ENCODE measurements at places on chromosomes 5 and 9.

GRCh38 chr9:114216976-114217375 lies 61.6 kb downstream of the COL27A1 start:
- DNase-seq, result no peak

DNA sequence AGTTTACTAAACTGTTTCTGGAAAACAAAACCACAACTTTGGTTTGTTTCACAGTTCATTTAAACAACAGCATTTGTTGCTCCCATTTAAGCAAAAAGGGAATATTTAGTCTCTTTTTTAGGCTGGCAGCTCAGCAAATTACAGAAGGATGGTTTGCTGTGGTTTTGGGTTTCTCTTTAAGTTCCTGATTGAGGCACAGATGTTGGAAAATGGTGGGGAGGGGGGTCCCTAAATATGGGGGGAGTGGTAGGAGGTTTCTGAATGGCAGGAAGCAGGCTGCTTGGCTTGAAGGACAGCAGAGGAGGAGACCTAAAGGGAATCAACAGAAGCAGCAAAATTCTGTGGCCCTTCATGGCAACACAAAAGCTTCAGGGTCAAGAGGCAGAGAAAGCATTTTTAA lies 263.4 kb downstream of the ZSWIM6 start:
- no peak for DNase-seq

GRCh38 chr5:147348046-147348445 lies 113.2 kb downstream of the STK32A start:
- DNase-seq, result no peak

DNA sequence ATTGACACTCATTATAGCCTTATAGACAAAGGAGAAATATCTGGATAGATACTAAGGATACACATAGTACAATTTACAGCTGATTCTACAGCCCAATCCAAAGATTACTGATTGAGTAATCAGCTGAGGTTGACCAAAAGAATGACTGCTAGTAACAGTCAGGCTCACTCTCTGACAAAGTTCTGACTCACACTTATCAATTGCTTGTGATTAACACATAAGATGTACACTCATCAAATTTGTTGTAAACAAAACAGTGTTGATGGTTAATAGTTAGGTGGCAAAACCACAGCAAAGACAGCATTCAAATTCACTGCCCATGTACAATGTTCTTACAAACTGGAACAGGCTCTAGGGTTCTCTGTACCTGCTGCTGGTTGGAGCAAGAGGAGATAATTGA lies 422.7 kb downstream of the TLE1 start:
- DNase-seq, result no peak

DNA sequence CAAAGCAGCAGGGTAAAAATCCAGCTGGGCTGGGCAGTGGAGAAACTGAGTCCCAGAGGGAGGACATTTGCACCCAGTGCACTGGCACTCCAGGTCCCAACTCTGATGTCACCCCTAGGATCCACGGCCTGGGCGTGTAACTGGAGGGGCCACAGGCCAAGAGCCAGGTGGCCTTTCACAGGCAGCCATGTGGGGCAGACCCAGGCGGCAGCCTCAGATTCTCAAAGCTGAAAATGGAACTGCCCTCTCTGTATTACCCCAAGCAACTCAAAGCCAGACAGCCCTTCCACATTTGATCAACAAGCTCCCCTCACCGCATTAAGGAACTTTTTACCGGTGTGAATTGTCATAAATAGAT lies 46.7 kb downstream of the RASGEF1C start:
- no peak for DNase-seq

DNA sequence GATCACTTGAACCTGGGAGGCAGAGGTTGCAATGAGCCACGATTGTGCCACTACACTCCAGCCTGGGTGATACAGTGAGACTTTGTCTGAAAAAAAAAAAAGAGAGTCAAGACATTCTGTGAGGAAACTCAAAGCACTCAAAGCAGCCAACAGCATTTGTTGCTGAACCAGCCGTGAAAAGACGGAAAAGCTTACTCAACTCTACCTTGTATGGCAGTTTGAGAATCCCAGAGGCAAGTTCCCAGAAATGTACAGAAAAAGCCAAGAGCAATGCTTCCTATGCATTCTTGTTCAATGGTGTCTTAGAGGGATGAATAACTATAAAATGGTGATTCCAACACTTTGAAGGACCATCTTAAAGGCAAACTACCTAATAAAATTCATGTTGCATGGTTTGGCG lies 170.2 kb downstream of the HSD17B3 start:
- DNase-seq, result no peak

- DNase-seq, result no peak
These were observed 131.3 kb downstream of the DOCK2 start for GRCh38 chr5:169768416-169768815.

GRCh38 chr9:8860086-8860485 lies 1060.5 kb upstream of the DMAC1 start:
- DNase-seq, result no peak

GRCh38 chr9:72590824-72591223 lies 69.4 kb downstream of the TMC1 start:
- DNase-seq, result no peak

DNA sequence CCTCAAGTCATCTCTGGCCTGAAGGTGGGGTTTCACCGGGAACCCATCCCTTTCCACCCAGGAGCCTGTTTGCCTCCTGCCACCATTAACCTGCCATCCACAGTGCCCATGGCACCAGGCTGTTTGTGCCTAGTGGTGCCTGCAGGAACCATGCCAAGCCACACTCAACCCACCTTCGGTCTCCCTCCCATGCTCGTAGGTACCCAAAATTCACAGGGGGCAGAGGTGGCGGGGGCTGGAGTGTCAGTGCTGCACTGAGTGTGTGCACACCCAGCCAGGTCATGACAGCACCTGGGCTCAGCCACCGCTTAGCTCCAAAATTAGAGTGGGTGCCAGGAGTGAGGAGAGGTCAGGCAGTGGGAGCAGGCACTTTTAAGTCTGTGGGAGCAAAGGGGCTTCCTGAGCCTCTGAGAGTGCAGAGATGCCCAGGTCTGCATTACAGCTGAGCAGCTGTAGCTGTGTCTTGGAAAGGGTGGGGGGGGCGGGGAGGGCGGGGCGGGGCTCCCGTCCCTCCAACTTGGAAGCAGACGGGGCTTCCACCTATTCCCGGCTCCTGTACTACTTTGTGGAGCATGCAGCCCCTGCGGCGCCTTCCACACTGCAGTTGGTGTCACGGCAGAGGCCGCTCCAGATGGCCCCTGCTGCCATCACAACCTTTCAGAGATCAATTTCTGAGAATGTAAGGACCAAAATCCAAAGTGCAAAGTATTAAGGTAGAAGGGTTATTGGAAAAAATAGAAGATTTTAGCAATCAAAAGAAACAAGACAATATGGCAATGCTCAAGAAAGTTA lies 2396.8 kb upstream of the C9orf72 start:
- DNase-seq, result no peak

GRCh38 chr5:77832938-77833337 lies 56.8 kb upstream of the TBCA start:
- DNase-seq, result no peak

- no peak for DNase-seq
These were observed 6.7 kb downstream of the N4BP3 start for GRCh38 chr5:178119915-178120606.

GRCh38 chr9:127313042-127313560 lies 48.5 kb downstream of the GARNL3 start:
- no peak for DNase-seq

GRCh38 chr5:32589942-32590869 lies 4.8 kb downstream of the SUB1 start:
- no peak for DNase-seq

GRCh38 chr5:108531367-108532128 lies 149.7 kb upstream of the FBXL17 start:
- DNase-seq, result no peak

DNA sequence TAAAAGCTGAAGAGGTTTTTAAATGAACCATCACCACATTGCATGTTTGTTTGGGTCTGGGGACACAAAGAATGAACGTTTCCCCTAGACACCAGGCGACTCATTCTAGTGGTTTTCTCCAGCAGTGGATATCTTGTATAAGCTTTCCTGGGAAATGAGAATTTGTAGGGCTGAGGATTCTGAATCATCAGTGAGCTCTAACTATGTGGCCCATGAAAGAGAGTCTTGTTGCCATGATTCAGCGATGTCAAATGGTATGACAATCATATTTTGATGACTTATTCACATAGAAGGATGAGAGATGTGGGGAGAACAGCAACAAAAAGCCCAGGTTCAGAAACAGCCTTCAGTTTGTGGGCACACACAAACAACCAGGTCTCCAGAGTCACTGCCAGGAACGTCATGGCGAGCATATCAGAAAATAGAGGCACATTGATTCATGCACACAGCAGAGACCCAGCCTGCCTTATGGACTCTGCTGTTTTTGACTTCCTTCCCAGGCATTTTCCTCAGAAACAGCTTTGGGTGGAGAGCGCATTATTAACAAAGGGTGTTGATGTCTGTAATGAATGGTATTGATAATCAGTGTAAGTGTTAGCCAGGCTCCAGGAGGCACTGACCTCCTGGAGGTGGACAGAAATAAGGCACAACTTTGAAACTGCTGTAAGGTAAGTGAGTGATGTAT lies 13.3 kb downstream of the ZNF474 start:
- no peak for DNase-seq

DNA sequence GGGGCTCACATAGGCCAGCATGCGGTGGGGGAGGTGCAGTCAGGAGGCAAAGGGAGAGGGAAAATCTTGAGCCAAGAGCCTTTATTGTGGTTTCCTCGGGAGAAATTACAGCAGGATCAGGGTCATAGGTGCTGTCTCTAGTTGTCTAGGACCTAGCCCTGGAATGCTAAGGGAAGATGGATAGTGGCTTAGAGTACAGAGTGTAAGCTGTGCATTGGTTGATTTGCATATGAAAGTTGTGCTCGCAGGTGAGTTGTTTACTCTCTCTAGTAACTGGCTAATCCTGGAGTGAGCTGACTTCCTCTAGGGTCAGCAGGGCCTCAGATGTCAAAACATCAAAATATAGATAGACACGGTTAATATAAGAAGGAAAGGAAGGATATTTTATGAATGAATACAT lies 877.7 kb downstream of the TLE4 start:
- DNase-seq, result no peak

DNA sequence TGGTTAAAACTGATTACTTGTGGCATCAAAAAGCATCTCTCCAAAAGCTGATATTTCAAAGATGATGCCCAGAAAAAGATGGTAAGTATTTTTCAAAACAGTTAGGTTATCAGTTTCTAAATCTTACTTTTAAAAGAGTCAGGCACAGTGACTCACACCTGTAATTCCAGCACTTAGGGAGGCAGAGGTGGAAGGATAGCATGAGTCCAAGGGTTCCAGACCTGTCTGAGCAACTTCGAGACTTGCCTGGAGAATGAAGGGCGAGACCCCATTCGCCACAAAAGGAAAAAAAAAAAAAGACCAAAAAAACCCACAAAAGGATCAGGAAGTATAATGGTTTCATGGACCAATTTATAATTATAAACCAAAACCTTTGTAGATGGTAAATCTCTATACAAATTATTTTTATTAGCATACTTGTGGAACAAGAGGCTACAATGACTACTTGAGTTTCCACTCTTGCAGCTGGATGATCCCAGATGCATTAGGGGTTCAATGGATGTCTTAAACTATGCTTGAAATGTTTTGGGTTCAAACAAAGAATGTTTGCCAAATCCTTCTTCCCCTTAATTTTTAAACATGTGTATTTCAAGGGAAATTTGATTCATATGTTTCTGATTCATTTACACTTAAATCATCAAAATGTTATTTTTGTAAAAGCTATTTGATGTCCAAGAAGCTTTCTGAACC lies 96.1 kb downstream of the ADAMTSL1 start:
- DNase-seq, result no peak

DNA sequence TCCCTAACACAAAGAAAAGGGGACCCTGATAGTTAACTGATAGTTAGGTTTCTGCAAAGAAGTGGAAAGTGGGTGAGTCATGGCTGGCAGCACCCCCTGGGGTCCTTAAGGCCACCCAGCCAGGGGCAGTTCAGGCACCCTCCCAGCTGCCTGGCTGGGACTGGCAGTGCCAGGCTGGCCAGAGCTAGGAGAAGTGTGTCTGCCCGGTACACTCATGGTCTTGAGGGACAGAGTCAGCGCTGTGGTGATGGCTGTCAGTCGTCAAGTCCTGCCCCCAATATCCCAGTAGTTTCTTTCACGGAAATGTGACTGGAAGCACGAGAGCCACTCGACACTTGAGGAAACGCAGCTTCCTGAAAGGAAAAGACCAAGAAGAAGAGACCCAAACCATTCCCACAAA lies 22.3 kb upstream of the CNOT6 start:
- DNase-seq, result no peak

DNA sequence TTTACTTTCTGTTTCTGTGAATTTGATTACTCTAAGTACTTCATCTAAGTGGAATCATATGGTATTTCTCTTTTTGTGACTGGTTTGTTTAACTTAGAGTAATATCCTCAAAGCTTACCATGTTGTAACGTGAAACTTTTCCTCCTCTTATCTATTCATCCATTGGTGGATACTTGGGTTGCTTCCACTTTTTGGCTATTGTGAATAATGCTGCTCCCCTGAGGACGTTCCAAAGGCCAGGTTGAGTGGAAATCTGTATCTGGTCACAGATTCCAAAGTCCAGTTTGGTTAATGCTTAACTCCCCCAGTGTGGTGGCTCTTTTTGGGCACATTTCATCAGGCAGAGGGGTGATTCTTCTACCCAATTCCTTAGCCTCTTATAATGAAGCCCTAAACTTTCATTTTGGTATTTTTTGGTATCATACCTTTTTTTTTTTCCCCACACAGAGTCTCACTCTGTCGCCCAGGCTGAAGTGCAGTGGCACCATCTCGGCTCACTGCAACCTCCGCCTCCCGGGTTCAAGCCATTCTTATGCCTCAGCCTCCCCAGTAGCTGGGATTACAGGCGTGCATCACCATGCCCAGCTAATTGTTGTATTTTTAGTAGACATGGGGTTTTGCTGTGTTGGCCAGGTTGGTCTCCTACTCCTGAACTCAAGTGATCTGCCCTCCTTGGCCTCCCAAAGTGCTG lies 65.4 kb downstream of the CMYA5 start:
- DNase-seq, result no peak

GRCh38 chr9:77876091-77876490 lies 155.5 kb downstream of the GNAQ start:
- no peak for DNase-seq

GRCh38 chr5:32651088-32651487 lies 60.0 kb upstream of the NPR3 start:
- DNase-seq, result no peak

DNA sequence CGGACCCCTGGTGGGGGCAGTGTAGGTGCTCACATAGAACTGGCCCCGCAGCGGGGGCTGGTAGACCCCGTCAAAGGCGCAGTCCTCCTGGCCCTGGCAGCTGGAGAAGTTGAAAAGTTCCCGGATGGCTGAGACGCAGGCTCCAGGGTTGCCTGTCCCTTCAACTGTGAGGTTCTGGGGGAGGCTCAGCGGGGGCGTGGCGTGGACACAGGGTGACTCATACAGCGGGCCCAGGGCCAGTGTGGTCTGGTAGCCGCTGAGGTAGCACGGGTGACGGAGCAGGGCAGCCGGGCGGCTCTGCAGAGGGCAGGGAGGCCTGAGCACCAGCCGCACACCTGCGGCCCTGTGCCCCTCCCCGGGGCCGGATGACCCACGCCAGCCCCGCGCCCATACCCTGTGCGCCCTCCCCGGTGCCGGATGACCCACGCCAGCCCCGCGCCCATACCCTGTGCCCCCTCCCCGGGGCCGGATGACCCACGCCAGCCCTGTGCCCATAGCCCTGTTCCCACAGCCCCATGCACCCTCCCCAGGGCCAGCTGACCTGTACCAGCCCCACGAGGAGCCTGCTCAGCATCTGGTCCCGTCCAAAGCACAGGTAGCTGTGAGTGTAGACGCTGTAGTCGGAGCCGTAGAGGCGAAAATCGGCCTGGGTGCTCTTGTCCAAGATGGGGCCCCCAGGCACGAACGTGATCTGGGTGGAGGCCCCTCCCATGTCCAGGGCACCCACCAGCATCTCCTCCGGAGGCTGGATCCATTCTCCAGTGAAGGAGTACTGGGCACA lies 5.0 kb downstream of the ENTPD8 start:
- DNase-seq, result no peak
